H9 (cell line): ENCODE measurements at places on chromosomes 5 and 9.

DNA sequence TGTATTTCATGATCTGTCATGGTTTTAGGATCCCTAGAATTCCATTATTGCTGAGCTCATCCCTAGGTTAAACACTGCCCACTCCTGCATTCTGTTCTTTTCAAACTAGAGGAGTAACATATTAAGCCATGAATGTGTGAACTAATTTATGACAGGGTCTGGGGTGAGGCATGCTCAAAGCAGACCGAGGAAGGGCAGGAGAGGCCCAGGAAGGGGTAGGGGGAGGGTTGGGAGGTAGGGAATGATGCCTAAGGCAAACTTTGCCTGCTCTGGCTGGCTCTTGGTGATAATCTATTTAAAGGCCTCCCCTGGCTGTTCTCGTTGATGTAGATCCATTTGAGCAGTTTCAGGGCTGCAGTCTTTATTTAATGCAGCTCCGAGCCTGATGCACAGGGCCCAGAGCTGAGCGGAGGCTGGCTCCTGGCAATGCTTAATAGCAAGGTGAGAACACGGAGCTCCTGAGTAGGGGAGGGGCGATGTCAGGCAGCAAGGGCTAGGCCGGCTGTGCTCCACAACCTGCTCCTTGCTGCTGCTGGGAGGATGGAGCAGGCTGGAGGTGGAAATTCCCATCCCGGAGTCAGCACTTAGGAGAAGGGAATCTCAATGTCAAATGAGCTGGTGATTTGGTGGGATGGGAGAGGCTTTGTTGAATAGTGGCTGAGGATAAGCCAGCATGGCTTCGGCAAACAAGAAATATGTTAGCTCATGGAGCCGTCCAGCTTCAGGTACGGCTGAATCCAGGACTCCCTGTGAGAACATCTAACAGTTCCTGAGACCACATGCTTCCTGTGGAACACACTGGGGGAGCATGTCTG, 73.2 kb upstream of the UNC5A start:
- peak; percentile 27 for DNase-seq

GRCh38 chr5:151896031-151896691, 28.5 kb downstream of the GLRA1 start:
- peak; percentile 52 for DNase-seq

- DNase-seq = no peak
These were observed 528.9 kb upstream of the MEF2C start for GRCh38 chr5:89411891-89412290.

DNA sequence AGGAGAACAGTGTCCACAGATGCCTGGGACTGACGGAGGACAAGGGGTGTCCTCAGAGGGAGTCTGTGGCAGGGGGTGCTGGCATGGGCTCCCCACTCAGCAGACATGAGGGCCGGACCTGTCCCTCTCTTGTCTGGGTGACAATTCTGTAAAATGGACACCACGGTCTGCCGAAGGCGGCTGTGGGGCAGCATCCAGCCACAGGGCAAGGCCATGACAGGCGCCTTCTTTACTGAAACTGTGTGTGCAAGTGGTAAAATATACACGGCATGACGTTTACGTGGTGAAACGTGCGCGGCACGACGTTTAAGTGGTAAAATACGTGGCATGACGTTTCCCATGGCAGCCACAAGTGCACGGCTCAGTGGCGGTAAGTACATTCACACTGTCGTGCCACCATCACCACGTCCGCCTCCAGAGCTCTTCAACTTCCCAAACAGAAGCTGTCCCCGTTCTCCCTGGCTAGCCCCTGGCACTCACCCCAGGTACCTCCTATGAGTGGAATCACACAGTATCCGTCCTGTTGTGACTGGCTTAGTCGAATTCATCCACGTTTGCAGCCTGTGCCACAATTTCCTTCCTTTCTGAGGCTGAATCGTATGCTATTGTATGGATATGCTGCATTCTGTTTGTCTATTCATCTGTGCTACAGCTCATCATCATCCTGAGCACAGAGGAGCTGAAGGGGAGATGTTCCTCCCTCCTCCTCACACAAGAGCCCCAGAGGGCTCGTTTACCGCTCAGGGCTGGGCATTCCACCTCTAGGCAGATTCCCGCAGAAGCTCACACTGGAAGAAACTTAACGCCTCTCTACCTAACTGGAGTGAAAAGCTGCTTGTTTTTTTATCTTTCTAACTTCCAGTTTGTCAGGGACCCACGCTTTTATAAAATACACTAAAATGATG, 52.5 kb downstream of the COL23A1 start:
- DNase-seq = no peak

DNA sequence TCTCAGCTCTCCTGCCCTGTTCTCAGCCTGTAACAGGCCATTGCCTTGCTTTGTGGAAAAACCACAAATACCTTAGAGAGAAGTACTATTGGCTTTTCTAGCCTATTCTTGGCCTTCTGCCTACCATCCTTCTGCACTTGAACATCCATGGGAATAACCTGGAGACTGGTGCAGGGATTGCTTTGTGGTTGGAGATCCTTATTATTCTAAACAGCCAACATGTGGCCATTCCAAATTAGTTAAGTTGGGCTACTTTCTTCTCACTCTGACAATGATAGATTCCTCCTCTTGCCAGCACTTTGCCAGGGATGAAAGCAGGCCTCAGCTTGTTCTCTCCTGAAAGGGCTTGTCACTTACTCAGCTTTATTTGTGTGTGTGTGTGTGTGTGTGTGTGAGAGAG, 240.4 kb downstream of the GLIS3 start:
- no peak for DNase-seq

DNA sequence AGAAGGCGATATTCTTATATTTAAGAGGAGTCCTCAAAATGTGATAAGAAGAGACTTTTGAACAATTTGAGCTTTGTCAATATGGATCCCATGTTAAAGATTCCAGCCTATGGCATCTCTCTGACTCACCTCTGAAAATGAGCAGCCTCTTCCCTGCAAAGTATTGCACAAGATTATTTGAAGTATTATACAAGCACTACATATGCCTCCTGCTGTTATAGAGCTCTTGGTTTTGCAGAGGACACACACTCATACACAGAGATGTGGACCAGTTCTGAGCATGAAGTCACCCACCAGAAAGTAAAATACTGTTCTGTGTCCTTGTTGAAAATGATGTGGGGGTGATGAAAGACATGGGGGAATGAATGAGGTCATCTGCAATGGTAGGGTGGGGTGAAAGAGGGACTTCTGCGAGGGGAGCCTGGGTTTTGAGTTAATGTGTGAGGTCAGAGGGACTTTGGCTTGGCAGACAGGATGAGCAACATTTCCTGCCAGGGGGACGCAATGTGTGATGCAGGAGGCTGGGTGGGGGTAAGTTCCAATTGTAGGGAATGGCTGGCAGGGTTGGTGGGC, 25.8 kb downstream of the FBXL7 start:
- DNase-seq = no peak

DNA sequence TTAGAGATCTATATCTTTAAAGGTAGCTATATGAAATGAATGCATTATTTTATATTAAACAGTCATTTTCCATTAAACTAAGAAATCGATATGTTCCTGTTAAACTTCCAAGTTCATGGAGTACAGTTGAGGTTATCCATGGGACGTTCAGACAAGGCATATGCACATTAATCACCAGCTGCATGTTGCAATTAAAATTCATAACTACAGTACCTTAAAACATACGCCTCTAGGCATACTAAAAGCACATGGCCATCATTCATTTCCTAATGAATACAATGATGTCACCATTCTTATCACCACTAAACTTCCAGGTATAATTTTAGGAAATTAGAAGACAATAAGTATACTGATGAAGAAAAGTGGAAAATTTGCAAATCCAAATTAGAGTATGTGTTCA, 174.3 kb downstream of the CDH12 start:
- no peak for DNase-seq

- no peak for DNase-seq
These were observed 13.7 kb upstream of the ROPN1L start for GRCh38 chr5:10427978-10428377.

DNA sequence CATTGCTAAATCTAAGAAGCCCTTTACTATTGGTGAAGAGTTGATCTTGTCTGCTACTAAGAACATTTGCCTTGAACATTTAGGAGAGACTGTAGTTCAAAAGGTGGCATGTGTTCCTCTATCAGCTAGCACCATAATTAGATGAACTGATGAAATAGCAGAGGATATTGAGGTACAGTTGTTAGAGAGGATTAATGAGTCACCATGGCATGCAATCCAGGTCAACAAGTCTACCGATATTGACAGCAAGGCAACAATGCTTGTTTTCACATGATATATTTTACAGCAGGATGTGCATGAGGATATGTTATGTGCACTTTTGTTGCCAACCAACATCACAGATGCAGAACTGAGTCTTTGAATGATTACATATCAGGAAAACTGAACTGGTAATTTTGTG, 134.3 kb upstream of the CDH9 start:
- no peak for DNase-seq

DNA sequence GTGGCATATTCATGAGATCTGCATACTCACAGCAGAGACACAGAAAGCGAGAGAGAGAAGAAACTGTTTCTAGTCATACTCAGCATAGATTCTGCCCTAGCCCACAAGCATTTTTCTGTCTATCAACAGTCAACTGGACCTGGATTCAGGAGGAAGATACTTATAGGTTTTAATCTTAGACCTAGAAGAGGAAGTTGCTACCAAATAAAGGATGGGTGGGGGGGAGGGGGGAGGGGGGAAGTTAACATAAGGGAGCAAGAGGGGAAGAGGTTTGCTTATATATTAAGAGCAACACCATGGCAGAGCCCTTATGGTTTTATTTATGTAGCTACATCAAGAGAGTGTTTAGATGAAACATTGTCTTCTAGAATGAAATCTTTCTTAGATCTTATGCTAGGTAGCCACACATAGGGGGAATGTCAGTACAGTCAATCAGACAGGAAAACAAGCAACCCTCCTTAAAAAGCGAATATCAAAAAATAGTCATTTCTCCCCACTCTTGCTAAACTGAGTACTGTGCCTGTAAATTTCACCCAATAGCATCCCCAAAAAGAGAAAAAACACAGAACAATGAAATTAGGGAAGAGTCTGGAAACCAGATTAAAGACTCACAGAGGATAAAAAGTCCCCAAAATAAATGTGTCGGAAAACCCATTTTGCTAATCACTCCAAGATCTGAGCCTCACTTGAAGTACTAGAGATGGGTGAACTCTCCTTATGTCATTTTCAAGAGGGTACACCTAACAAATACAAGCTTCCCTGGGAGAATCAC, 192.7 kb upstream of the NR4A3 start:
- no peak for DNase-seq

DNA sequence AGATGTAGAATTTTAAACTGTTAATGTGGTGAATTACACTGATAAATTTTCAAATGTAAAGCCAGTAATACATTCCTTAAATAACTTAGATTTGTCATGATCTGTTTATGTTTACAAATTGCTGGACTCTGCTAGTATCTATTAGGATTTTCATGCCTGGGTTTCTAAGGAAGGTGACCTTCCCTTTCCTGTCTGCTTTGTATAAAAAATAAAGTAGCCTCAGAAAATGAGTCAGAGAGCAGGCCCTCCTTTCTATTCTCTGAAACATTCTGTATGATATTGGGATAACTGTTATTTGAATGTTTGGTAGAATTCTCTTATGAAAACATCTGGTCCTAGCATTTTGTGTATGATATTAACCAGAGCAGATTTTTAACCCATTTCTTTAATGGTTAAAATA, 255.3 kb downstream of the SYK start:
- DNase-seq = no peak

- no peak for DNase-seq
These were observed 47.9 kb upstream of the TMEM215 start for GRCh38 chr9:32735476-32735875.

DNA sequence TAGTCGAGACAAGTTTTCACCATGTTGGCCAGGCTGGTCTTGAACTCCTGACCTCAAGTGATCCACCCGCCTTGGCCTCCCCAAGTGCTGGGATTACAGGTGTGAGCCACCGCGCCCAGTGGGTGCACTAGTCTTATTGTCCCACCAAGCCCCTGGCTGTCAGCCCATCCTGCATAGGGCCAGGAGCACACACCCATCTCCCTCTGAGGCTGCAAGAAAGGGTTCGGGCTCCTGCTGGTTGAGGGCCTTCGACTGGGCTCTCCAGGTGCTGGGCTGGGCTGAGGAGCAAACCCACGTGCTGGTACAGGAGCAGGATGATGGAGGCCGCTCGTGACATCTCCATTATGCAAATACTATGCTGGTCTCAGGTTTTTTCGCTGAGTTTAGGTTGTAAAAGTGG, 25.1 kb upstream of the RNF130 start:
- no peak for DNase-seq

DNA sequence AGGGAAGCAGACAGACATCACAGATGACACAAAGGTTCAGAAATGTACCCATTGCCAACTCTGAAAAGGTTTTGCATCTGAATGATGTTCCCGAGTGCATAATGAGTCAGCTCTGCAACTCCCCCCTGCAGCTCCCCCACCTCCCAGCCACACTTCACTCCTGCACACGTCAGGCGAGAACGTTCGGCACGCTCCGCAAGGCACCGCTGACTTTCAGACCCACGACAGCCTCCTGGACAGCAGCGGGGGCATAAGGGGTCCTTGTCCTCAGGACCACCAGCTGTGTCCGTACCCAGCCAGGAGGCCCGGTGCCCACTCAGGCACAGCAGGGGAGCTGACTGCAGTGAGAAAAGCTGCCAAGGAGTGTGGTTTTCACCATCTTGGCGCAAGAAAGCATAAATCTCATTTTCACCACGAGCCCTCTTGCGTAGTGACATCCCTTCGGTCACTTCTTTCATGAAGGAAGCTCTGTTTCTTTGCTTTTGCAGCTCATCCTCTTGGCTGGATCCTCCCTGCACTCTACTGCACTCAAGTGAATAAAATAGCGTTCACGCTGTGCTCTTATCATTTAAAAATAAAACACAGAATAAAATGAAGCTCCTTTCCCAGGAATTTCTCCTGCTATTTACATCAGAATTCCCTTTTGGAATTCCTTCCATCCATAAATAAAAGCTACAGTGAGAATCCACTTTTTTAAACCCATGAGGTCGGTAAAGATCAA, 9.9 kb downstream of the GFPT2 start:
- DNase-seq = peak; percentile 74

DNA sequence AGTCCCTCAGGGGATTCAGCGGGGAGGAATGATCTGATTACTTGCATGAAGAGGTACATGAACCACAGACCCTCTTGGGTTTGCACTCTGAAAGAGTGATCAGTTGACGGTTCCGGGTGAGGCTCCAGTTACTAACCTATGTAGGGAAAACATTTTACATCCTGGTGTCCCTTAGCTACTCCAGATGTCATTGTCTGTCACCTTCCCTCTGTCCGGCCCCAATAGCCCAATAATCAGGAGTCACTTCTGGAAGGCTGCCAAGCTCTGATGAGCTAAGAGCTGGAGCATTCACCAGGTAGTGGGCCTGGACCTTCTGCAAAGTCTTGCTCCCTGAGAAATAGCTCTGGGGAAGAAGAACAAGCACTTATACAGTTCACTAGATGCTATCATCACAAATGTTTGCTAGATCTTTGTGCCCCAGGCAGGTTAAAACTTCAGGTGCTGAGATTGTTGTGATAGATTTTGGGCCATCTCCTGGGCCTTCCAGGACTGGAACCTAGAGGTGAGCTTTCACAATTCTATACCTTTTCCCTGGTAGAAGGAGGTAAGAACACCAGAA, 64.5 kb downstream of the ENTREP1 start:
- no peak for DNase-seq

GRCh38 chr5:78899922-78900362, 85.2 kb downstream of the ARSB start:
- DNase-seq = peak; percentile 71

- no peak for DNase-seq
These were observed 275.5 kb downstream of the SPOCK1 start for GRCh38 chr5:137223324-137224295.

GRCh38 chr5:90709323-90710155, 150.9 kb downstream of the ADGRV1 start:
- peak; percentile 50 for DNase-seq
